Iris pigment epithelial cell (primary cell): ENCODE measurements at places on chromosomes 1 and 21.

GRCh38 chr1:2469103-2469940 is 6.8 kb upstream of the PLCH2 start:
- no peak for DNase-seq

GRCh38 chr1:66571789-66572188 is 37.8 kb downstream of the SGIP1 start:
- peak; percentile 78 for DNase-seq

- no peak for DNase-seq
Measured at GRCh38 chr1:88354256-88354655, 329.8 kb upstream of the PKN2 start.

GRCh38 chr1:94087193-94087592 is 33.8 kb downstream of the ABCA4 start:
- no peak for DNase-seq

- no peak for DNase-seq
Measured at GRCh38 chr1:230403442-230403841, 22.7 kb downstream of the PGBD5 start.

DNA sequence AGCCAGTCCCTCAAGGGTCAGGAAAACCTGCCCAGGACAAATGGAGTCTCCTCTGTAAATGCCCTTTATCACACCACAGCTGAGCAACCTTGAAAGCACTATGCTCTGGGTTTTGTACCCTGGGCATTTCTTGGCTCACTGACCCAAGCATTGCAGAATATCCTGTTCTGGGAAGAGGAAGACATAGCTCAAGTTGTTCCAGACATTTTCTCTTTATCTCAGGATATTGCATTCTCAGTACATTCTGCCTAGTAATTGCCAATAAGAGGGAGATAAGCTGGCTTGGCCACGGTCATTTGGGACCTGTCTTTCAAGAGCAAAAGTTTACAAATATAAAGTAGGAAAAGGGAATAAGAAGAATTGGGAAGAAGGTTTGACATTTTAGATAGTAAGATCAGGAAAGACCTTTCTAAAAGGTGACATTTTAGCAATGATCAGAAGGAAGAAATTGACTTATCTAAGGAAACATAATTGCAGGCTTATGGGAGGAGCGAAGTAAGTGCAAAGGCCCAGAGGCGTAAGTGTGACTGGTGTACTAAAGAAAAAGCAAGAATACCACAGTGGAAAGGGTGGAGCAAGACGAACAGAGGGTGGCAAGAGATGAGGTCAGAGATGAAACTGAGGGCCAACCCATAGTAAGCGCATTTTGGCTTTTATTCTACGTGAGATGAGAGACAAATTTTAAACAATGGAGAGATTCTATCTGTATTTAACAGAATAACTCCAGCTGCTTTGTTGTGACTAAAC is 394.0 kb upstream of the CXADR start:
- DNase-seq: no peak

DNA sequence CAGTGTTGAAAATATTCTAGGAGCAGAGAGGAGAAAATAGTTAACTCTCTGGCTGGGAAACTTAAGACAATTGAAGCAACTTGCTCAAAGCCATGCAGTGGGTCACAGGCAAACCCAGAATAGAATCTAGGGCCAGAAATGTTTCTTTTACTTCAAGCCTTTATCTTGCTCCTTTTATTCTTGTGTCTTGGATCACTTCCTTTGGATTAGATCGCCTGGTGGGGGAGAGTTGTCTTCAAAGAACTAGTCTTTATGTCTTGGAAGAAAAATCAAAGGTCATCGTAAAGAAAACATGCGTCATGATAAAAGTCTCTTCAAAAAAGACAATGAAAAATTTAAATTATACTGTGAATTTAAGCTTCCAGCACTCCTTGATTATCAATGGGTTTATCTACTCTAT is 493.6 kb upstream of the USP24 start:
- DNase-seq: no peak

DNA sequence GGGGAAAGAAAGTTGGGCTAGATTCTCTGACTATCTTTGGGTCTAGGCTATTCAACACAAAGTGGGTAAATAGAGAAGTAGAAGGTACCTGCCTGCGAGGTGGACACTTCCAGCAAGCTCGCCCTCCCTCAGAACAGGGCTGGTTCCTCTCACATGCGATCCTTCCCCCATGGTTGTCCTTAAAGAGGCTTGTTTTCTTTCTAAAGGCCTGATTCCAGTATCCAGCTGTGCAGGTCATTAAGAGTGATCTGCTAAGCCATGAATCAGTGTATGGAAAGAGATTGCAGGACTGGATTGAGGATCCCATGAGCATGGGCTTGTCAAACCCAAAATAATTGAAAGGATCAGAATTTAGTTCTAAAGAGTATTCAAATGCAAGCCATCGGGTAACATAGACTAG is 189.0 kb downstream of the URB2 start:
- no peak for DNase-seq

GRCh38 chr1:53532912-53533311 is 73.7 kb downstream of the DMRTB1 start:
- no peak for DNase-seq

- DNase-seq: no peak
Measured at GRCh38 chr1:32228771-32229170, 6.6 kb downstream of the EIF3I start.

DNA sequence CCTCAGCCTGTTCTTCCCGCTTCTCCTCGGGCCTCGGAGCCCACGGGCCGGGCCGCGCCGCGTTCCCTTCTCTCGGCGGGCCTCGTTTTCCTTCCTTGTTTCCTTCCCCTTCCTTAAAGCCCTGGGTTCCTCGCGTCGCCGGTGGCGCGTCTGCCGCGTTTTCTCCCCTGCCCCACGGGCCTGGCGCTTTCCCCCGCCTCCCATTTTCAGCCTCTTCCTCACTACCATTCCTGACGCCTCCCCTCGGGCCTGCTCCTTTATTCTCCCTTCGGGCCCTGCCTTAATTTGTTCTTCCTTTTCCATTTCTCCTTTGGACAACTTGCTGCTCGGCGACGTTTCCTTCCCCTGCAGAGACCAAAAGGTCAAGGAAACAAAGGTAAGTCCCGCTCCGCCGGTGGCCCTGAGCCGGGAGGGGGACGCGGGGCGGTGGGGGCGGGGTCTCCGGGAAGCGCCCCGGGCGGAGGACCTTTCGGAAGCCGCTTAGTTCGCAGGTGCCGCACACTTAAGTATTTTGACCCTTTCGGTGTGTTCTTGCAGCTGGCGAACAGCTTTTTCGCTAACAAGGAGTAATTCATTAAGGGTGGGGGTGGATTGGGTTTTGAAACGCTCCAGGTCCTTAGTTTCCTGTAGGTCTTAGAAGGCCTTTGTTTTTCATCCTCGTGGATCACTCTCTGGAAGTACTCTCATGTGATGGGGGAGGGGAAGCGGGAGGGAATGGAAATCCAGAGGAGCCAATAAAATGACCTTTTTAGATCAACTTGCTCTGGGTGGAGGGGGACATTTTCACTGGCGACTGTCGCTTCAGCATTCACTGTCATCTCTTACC is 780 bp downstream of the YTHDF2 start:
- peak; percentile 40 for DNase-seq

GRCh38 chr1:77582905-77583304 is 99.6 kb downstream of the ZZZ3 start:
- no peak for DNase-seq

- peak; percentile 22 for DNase-seq
Measured at GRCh38 chr1:119327450-119328155, 41.0 kb upstream of the HAO2 start.

DNA sequence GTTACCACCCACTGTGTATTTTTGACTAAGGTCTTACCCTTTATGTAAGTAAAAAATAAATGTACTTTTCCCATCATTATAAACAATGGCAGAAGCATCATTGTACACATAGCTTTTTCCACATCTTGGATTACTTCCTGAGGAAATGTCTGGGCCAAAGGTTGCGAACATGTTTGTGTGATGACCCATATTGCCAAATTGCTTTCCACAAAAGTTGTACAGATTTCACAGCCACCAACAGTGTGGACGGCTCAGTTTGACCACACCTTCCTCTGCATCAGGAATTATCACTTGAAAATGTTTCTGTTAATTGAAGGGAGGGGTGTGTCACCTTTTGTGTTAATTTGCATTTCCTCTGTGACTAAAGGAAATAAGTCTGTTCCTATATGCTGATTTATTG is 25.7 kb downstream of the AKNAD1 start:
- DNase-seq: peak; percentile 78

DNA sequence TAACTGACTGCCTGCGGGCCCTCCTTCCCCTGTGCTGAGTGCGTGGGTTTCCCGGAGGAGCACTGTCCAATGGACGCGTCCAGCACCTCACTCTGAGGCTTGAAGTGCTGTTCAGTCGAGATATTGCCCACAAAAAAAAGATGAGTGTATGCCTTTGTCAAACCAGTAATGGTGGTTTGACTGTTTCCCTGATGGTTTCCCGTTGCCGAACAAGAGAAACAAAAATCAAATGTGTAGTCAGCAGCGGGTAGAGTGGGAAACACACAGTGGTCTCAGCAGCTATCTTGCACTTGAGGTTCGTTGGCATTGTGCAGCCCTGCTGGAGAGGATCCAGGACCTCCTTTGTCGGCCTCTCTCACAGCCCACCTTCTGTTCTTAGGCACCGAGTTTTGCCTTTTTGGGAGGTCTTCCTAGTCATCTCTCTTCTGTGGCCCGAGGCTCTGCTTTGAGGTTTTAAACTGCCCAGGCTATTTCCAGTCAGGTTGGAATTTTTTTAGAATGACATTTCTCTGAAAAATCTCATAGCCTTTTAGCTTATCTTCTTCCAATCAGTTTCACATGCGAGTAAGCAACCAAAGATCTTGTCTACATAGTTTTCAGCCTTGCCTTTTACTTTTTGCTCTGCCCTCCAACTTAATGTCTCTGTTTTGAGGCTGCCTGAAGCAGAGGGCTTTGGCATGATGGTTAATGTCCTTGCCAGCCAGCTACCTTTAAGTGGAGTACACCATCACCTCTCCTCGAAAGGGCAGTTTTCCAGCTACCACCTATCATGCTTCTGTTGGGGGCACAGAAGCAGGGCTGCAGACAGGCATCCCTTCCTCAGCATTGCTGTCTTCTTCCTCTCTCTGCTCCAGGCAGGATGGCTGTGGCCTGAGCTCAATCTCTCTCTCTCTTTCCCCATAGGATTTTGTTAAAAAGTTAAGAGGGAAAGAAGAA is 132.3 kb downstream of the URB2 start:
- peak; percentile 19 for DNase-seq

DNA sequence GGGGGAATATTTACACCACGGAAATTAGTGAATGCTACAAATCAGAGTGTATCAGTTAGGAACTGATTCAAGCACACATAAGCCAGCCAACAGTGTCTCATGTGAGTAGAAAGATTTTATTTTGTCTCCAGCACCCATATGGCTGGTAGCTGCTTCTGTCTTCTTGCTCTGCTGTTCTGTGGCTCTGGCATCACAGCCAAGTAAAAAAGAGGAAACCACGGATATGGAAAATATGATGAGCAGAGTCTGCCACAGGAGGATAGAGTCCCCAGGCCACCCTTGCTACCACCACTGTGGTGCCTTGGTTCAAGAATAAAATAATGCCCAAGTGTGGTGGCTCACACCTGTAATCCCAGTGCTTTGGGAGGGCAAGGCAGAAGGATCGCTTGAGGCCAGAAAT is 53.6 kb upstream of the SPOCD1 start:
- DNase-seq: no peak
